ENCODE measurements at places on chromosomes 12 and 14. TPM values are rescaled to one million over a fixed set of nuclear protein-coding genes. Genes with fewer than 3 reads are reported as not detected.

Gene CPM
- total RNA-seq, result 5.6 TPM

- DNase-seq, result no peak
These were observed 85.3 kb upstream of the PAWR start for GRCh38 chr12:79776111-79776510.

DNA sequence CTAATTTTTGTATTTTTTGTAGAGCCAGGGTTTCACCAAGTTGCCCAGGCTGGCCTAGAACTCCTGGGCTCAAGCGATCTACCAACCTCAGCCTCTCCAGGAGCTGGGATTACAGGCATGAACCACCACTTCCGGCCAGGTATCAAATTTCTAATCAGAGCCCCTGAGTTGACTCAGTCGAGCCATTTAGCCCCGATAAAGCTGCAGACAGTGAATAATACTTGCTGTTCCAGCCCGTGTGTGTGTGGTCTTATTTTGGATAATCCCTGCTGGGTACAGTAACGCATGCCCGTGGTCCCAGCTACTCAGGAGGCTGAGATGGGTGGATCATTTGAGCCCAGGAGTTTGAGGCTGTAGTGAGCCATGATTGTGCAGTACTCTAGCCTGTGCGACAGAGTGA, 57.0 kb downstream of the TEAD4 start:
- no peak for DNase-seq

- peak; percentile 75 for DNase-seq
These were observed 304.8 kb upstream of the OR4E1 start for GRCh38 chr14:21978184-21978998.

DNA sequence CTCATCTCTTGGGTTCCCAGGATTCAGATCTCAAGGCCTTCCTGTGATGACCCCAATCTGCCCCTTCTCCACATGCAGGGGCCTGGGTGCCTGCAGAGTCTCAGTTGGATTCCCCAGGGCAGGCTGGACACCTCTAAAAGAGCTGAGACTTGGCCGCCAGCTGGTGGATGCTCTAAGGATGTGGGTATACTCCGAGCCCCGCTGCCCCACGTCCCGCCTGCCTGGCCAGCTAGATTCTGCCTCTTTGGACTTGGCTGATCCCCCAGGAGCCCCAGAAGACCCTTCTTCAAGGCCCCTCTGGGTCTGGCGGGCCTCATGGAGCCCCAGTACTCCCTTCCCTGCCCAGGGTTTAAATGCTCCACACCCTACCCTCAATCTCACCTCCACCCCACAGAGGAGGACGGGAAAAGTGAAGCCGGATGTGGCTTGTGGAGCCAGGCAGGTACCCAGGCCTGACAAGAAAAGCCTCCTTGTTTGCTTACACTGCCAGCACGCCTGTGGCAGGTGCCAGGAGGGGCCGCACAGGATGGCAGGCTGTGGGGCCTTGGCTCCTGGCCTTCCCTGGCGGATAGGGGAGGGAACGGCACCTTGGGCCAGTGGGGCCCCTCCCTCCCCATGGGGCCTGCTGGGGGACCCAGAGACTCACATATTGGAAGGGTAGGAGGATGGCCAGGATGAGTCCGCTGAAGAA, 15.1 kb downstream of the FAIM2 start:
- DNase-seq, result no peak

Gene SAMD15
- total RNA-seq, result 0.42 TPM

DNA sequence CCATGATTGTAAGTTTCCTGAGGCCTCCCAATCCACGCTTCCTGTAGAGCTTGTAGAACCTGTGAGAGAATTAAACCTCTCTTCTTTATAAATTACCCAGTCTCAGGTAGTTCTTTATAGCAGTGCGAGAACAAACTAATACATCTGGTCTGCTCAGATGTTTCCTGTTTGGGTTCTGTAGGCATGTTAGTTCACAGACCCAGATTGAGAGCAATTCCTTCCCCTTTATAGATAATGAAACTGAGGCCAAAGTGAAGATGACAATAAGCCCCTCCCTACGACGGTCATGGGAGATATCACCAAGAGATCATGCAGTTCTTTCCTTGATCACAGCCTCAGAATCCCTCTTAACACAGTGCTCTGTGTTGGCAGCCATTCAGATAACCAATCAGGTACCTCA, 76.5 kb upstream of the CLMN start:
- DNase-seq, result peak; percentile 6

DNA sequence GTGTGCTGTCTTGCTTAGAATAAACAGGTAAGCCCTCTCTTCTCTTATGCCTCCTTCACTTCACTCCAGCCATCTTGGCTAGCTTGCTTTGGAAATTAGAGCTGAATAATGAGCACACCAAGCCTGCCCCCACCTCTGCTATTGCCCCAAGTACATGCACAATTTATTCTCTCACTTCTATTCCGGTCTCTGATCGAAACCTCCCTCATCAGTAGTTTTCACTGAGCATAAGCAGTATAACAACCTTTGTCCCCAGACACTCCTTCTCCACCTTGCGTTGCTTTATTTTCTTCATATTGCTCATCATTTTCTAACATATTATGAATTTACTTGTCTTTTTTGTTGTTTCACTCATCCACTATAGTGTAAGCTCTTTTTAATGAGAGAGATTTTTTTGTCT, 253.4 kb downstream of the GXYLT1 start:
- no peak for DNase-seq

- DNase-seq, result peak; percentile 11
These were observed 116.6 kb upstream of the HIF1A start for GRCh38 chr14:61578745-61579144.

GRCh38 chr14:103538291-103539055, 9.5 kb downstream of the TRMT61A start:
- no peak for DNase-seq

Gene LARP4
- total RNA-seq, result 35.1 TPM

Gene PCNX1
- total RNA-seq, result 202 TPM

DNA sequence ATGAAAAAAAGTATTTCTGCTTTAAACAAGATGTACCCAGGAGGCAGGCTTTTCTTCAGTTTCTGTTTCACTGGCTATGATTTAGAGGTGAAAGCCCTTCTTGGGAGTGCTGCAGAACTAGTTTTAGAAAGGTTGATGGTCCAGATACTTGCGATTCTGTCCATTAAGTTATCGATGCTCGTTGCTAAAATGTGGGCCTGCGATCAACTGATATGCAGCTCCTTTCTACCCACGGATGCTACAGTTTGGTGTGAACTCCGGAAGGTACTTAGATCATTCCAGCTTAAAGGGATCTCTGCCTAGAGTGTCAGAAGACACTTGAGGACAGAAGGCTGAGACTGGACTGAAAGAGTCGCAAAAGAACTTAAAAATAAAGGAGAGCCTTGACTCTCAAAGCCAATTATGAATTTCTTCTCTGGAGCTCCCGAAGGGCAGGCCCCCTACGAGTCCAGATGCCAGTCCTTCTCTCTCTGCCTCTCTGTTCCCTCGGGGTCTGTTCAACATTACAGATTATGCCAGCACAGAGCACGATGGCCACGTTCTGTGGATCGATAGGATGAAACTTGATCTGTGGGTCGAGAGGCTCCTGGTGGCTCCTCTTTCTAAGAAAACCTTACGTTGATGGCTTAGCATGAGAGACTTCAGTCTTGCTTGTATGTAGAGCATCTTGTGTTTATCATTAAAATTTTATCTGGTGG, 40.0 kb downstream of the FBXW8 start:
- DNase-seq, result no peak

DNA sequence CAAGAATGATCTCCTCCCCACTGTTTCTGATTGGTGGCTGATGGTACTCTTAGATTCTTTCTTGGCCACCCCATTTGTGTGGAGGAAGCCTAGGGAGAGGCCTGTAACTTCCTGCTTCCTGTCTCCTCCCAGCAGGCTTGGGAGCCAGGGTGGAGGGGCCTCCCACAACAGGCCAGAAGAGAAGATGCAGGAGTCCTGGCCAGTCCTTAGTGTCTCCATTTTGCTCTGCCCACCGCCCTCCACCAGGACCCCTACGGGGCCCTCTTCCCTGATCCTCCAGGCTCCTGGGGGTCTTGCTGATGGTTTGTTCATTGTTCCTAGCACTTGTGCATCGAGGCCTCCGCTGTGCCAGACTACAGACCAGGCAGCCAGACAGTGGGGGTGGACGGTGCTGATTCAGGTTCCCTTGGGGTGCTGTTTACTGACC, 6.8 kb downstream of the TSPAN9 start:
- no peak for DNase-seq

Gene CLEC2A
- total RNA-seq, result not detected

All from CD4-positive, CD25-positive, alpha-beta regulatory T cell (primary cell).